ENCODE measurements at places on chromosomes 3 and 15. TPM values are rescaled to one million over a fixed set of nuclear protein-coding genes. Genes with fewer than 3 reads are reported as not detected.

GRCh38 chr3:87313641-87314040 lies 37.3 kb upstream of the POU1F1 start:
- no peak for DNase-seq

DNA sequence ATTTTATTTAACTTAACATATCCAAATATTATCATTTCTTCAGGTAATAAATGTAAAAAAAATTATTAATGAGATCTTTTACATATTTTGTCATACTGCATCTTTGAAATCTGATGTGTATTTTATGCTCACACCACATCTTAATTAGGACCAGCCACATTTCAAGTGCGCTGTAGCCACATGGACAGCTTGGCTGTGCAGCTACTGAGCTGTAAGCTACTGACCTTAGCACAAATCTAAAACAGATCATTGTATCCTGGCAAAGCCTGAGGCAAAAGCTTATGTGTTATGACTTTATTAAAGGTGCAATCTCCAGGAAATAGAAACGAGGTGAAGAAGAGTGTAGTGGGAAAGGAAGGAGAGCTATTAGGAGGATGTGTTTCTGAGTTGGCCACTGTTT lies 126.7 kb upstream of the UBE2E2 start:
- DNase-seq, result no peak

DNA sequence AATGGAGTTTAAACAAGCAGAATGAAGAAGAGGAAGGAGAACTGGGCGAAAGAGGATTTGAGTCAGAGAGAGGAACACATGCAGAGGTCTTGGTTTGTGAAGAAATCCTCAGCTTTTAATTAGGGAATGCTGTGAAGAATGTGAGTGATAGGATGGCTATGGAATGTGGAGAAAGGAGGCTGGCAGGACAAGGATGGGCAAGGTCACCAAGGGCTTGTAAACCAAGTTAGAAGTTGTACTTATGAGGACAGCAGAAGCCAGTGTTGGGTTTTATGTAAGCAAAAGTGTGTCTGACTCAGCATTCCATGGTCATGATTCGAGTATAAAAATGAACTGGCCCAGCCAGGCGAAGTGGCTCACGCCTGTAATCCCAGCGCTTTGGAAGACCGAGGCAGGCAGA lies 60.0 kb upstream of the IL12A start:
- no peak for DNase-seq

Gene SEMA4B
- 87.4 TPM for total RNA-seq

DNA sequence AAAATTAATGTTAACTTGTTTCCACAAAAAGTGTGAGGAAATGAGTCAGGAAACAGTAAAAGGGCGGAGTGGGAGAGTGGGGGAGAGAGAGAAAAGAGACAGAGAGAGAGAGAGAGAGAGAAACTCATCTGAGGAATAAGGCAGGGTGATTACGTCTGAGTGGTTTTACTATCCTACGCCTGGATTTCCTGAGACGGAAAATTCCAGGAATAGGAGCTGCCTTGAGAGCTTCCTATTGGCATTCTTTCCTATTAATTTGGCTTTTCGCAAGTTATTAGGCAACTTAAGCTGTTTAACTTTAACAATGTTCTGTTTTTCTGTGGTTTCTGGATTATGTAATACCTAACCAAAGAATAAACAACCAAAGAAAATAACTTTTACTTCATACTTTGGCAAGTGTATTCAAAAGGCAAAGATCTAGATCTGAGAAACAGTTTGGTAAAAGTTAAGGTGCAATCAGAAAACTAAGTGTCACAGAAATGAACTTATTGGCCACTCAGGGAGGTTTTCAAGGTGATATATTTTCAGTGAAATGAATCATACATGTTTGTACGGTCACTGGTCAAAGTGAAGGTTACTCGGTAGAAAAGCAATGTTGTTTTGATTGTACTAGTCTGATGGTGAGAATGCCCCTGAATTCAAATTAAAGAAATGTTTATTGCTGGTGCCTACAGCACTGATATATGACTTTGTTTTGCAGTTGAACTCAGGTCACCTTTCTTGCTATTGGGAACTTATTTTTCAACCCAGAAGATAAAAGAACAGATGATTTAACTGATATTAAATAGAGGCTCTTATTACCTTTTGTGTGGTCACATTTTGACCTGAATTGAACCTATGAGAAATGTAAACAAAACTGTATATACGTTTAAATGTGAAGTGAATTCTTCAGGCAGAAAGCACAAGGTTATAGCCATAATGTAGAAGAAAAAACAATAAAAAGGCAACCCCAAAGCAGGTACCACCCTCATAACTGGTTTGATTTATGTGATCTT lies 39.9 kb upstream of the TNFSF10 start:
- DNase-seq, result peak; percentile 54

GRCh38 chr15:98715401-98715800 lies 67.1 kb downstream of the IGF1R start:
- no peak for DNase-seq

DNA sequence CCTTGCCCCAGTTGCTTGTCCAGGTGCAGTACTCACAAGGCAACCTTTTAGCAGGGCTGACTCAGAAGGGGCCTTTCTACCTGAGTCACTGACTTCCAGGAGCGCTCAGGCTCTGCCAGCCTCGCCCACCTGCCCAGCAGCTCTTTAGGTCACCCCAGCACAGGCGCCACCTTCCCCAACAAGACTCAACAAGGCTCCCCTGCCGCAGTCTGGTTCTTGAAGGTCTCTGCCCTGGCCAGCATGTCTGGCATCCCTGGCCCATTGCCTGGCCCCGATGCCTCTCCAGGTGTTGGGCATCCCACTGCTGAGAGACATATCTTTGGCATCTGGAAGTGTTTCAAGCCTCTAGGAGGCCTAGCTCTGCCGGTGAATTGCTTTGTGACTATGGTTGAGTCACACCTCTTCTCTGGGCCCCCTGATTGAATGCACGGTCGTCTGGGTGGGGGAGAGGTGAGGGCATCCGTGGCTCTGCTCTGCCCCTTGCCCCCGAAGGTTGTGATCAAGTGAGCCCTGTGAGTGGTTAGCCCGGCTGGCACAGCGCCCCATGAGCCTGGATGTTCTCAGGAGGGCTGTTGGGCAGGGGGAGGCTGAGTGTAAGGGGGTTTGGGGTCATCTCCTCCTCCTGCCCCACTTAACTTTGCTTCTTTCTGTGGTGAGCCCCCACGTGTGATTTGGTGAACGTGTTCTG lies 21.6 kb downstream of the SNX33 start:
- DNase-seq, result no peak

Gene GOLGA8T
- 0.44 TPM for total RNA-seq

- no peak for DNase-seq
Observed at GRCh38 chr3:44055951-44056350, 185.7 kb upstream of the TOPAZ1 start.
